NCI-H446 treated with DMSO at 0.1 percent for 48 hours (cell line): ENCODE measurements at places on chromosomes 2 and 18.

DNA sequence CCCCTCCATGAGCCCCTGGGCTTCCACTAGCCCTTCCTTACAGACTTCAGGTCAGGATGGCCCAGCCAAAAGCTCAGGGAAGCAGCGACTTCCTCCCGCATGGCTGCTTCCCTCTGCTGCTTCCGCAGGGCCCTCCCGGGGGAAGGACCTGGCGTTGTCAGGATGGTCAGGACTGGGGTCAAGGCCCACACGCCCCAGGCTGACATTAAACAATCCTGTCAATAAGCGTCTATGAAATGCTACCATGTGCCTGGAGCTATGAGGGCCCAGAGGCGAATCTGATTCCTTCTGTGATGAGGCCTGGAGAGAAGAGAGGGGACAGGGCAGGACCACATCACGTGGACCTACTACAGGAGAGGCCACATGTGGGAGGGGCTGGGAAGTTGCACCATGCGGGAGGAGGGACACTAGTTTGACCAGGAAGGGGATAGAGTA lies 17.3 kb downstream of the CYS1 start:
- DNase-seq: no peak

DNA sequence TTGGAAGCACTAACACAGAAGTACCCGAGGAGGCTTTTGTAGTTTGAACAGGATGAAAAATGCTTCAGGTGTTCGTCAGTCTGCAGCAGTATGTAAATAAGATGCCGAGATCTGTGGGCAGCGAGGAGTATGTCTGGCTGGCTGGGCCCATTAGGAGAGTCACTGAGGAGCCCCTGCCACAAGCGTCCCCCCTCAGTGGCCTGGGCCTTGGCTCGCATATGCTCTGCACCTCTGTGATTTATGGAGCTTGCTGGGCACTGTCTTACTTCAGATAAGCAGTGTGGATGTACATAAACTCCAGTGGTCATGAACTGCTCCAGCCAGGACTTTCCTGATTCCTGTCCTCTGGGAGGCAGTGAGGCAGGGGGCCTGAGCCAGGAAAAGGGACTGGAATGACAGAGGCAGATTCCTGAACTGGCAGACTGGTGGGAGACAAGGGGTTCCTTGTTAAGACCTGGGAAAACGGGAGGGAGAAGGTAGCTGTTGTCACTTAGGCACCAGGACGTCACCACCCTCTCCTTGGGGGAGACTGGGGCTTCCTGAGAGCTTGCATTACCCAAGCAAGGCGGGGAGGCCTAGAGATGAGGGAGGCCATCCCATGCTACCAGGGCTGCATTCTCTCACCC lies 46.0 kb downstream of the CELF4 start:
- DNase-seq: no peak

- no peak for DNase-seq
These were observed 18.3 kb downstream of the MAIP1 start for GRCh38 chr2:199973703-199974102.

GRCh38 chr2:64779117-64779690 lies 125.5 kb upstream of the SERTAD2 start:
- no peak for DNase-seq

- DNase-seq: peak; percentile 35
These were observed 8.3 kb upstream of the RNF103 start for GRCh38 chr2:86631846-86632485.

DNA sequence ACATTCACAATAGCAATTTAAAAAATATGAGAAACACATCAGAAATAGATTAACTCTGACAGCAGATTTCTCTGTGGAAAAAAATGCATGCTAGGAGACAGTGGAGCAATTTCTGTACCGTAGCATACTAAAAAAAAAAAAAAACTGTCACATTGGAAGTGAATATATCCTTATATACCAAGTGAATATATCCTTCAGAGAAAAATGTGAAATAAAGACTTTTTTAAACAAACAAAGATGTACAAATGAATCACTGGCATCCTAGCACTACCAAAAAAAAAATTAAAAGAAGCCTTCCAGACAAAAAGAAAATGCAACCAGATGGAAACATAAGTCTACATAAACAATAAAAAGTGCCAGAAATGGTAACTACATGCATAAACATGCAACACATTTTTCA lies 169.4 kb downstream of the NBAS start:
- no peak for DNase-seq

DNA sequence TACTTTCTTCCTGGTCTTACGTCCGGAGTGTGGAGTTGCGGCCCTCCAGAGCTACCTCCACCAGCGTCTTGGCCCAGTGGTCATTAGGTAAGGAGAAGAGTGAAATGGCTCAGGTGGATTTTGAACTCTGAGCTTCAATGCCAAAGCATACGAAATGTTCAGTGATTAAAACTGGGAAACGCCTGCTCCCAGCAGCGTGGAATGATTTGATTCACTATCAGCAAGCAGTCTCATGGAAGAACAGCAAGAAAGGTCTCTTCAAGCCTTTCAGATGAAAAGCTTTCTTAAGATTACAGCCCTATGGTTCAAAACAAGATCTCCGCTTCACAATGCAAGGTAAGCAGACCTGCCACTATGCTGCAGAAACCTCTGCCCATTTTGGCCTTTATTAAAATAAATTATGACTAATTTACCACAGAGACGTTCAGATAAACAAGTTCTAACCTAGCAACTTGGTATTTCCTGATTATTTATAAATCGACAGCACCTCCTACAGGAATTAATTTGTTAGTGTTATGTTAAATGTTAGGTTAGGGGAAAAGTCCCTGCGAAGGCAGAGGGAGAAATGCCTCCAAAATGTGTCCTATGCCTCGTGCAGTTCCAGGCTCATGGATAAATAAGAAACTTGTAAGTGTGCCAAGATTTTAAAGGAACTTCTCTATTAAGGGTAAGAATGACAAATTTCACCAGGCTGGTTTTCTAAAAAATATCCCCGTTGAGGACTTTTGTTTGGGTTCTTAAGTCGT lies 10.1 kb downstream of the SP9 start:
- peak; percentile 22 for DNase-seq

DNA sequence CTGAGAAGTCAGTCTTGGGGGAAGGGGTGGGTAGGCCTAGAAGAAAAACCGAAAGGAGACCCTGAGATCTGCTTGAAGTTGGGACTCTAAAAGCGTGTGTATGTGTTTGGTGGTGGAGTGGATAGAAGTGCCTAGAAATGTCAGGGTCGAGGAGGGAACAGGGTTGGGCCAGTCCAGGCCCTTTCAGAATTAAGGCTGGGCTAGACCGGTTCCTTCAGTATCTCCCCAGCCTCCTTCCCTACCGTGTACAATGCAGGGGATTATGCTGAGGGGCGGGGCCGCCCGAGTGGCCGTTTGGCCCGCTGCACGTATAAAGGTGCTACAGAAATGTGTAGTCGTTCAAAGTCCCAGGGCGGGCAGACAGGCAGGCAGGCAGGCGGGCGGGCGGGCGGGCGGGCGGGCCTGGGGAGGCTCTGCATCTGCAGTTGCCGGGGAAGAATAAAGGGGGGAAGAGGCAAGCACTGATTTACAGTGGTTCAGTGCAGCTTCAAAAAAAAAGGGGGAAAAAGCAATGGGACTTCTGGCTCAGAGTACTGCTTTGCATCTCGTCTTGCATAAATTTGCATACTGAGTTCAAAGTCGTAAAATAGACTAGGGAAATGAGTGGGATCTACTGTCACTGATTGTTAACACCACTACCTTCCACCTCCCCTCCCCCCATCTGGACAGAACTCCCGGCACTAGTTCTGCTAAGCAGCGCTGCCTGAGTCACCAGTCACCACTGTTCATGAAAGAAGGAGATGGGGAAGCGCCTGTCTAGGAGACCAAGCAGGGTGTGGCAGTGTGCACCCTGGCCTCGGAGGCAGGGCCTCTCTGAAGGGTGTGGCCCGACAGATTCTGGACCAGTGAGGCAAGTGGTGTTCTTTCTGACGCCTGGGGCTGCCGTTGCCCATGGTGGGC lies 3.6 kb downstream of the IGFBP2 start:
- DNase-seq: no peak

- DNase-seq: peak; percentile 68
These were observed 245.8 kb downstream of the KCNE4 start for GRCh38 chr2:223297788-223298187.

DNA sequence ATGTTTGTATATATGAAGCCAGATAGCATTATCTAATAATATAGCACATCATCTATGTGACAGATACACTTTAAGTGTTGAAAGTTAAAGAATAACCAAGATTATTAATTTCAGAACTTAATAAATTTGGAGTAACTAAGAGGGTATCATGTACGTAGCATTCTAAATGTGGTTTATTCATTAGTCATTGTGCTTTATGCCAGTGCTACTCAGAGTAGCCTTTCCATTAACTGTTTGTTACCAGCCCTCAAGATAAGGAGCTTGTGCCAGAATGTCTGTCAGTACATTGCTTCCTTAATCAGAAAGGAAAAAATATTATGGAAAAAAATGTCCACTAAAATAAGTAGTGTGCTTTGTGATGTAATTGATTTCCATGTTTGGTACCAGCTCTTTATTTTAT lies 94.9 kb upstream of the TWSG1 start:
- DNase-seq: no peak

GRCh38 chr2:46029332-46029811 lies 267.8 kb upstream of the EPAS1 start:
- no peak for DNase-seq

- no peak for DNase-seq
These were observed 145.5 kb downstream of the ACKR3 start for GRCh38 chr2:236715077-236715476.

DNA sequence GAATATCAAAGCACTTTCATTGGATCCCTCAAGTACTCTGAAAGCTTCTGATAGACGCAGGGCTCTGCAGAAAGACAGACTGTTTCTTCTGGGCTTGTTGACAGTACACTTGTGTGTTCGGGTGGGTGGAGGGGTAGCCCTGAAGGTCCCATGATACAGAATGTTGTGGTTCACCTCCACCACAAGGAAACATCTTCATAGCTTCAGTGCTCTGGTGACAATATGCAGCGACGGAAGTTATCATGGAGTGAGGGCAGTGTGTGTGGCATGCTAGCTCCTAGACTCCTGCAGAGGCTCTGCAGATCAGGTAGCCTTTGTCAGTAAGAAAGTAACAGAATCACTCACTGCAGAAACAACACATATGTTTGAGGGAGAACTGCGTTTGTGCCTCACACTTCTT lies 90.7 kb downstream of the MEIS1 start:
- no peak for DNase-seq

- DNase-seq: no peak
These were observed 113.6 kb downstream of the MTCL1 start for GRCh38 chr18:8818982-8819381.

GRCh38 chr2:40282428-40282827 lies 169.5 kb downstream of the SLC8A1 start:
- DNase-seq: no peak

GRCh38 chr2:111945444-111946293 lies 47.3 kb downstream of the MERTK start:
- DNase-seq: no peak

GRCh38 chr18:2686349-2686968 lies 30.9 kb downstream of the SMCHD1 start:
- DNase-seq: no peak

- no peak for DNase-seq
These were observed 43.0 kb upstream of the FOSL2 start for GRCh38 chr2:28349546-28350165.

GRCh38 chr2:45289997-45290709 lies 280.9 kb upstream of the SIX2 start:
- no peak for DNase-seq

GRCh38 chr2:36834731-36835524 lies 131.4 kb downstream of the STRN start:
- no peak for DNase-seq

- no peak for DNase-seq
These were observed 6.7 kb downstream of the PELI1 start for GRCh38 chr2:64137567-64137966.

DNA sequence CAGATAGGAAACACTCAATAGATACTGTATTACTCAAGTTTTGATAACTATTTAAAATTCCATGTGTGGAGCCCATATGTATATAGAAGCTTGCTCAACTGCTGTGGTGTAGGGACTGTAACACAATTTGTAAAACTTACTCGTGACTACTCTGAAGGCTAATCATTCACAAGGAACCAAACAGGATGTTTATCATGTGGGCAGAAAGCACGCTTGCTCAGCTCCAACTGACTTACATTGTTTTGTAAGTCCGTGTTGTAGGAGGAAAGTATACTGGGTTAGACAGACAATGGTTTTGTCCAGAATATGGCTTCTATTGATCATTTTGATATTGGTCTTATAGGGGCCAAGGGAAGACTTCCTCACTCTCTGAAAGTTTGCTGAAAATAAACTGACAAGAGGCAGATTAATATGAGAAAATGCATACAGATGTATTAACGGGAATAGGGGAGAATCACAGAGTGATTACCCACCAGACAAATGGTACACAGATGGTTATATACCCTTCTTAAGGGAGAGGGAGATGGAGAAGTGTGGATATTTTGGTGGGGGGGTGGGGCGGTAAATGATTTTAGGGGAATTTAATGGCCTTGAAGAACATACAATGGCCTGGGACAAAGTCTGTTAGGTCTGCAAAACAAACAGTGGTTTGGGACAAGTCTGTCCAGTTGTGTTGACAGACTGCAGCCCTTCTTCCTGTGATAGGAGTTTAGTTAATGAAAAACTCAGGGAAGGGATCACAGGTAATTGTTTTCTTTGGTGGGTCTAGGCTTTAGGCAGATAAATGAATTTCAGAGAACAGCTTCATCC lies 259.3 kb upstream of the SP5 start:
- DNase-seq: no peak

DNA sequence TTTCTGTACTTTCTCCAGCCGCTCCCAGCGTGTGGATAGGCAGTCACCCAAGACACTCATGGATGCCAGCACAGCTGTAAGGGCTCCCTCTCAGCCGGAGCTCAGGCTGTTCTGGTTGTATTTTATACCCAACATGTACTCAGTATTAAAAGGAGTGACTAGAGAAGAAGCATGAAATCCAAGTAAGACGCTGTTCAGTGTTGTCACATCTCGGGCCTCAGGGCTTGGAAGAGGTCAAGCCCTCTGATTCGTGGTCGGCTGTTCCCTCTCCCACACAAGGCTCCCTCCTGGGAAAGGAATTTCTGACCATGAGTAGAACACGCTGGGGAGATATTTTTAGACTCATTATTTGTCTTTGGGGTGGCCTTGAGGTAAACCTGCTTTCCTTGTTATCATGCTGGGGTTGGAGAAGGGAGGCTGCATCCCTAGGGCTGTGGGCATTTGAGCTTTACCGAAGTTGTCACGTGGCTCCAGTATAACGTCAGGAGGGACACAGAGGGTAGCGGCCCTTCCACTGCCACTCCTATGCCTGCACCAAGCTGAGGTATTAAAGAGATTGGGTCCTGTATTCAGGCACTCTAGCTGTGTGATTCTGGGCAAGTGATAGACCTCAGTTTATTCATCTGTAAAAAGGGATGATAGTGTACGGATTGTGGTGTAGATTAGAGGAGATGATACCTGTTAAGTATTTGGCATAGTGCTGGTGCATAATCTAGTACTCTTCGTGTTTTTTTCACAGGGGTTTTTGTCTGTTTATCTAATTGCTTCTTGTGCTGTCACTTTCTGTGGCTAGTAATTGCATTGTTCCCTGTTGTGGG lies 34.1 kb downstream of the HK2 start:
- DNase-seq: no peak

DNA sequence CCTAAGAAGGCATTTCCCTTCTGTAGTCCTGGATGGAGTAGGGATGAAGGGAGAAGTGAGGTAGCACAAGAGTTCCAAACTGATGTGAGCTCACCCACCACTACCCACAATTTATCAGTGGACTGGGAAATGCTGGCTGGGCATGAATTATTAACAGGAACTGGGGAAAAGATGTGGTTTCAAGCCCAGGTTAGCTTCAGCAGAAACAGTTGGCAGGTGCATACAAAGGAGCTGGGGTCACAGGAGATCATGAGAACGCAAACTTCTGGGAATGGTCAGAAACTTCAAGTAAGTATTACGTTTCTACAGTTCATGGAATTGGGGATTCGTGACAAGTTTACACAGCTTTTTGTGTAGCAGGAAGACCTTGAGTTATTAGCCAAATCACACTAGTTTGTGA lies 5.4 kb downstream of the CCDC141 start:
- DNase-seq: no peak
